CD4-positive, alpha-beta T cell treated with Interleukin-10 for 1 hour (primary cell): ENCODE measurements at places on chromosomes 4 and X.

- DNase-seq: peak; percentile 52
Observed at GRCh38 chr4:118834960-118835569, 861 bp downstream of the SEC24D start.

GRCh38 chrX:28880136-28880535 lies 292.9 kb downstream of the IL1RAPL1 start:
- no peak for DNase-seq

GRCh38 chr4:45358573-45359506 lies 632.5 kb upstream of the GNPDA2 start:
- DNase-seq: no peak

DNA sequence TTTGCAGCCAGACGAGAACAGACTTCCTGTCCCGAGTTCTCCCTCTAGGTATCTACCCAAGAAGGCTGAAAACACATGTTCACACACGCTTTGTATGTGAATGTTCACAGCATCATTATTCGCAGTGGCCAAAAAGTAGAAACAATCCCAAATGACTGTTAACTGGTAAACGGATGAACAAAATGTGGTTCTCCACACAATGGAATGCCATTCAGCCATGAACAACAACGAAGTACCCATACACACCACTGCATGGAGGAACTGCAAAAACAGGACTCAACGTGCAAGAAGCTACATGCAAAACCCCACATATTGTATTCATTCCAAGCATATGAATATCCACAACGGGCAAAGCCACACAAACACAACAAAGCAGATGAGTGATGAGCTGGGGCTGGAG lies 45.0 kb downstream of the PDHA1 start:
- no peak for DNase-seq

DNA sequence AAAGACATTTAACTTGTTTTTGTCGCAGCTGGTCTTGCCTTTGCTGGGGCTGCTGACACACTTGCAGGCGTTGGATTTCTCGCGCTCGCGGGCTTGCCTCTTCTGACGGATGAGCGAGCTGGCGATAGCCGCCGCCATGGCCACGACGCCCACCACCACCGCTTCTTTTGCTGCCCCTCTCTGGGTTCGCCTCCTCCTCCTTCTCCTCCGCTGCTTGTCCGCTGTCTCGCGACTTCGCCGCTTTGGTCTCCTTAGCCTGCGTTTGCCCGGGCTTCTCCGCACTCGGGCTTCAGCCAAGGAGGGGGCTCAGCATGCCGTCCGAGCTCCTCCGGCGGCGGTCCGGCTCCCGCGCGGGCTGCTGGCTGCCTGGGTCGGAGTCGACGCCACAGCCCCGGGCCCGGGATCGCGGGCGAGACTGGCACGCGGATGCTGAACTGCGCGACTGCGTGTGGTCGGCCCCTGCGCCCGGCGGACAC lies 613 bp downstream of the FGF13 start:
- no peak for DNase-seq

DNA sequence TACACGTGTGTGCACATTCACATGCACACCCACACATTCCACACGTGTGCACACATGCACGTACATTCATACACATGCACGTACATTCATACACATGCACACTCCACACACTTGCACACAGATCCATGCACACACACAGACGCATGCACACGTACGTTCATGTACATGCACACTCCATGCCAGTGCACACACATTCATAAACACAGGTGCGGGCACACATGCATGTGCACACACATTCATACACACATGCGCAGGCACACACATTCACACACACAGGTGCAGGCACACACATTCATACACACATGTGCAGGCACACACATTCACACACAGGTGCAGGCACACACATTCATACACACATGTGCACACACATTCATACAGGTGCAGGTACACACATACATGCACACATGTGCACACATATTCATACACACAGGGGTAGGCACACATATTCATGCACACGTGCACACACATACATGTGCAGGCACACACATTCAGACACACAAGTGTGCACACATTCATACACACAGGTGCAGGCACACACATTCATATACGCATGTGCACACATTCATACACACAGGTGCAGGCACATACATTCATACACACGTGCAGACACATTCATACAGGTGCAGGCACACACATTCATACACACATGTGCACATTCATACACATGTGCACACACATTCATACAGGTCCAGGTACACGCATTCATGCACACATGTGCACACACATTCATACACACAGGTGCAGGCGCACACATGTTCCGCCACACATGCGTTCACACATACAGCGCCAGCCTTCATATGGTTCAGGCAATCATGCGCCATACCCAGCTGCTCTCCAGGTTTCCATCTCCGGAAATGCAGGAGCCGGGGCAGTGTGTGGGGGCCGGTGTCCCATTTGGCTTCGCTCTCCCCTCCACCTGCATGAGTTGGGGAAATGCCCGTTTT lies 124.8 kb downstream of the HMX1 start:
- no peak for DNase-seq

- no peak for DNase-seq
Observed at GRCh38 chr4:16505726-16506125, 279.5 kb upstream of the TAPT1 start.

GRCh38 chrX:15718283-15718970 lies 19.6 kb upstream of the CA5B start:
- no peak for DNase-seq

- DNase-seq: no peak
Observed at GRCh38 chr4:81019006-81019405, 11.5 kb upstream of the BMP3 start.

GRCh38 chr4:110988722-110989121 lies 365.8 kb upstream of the PITX2 start:
- DNase-seq: no peak

- no peak for DNase-seq
Observed at GRCh38 chrX:55524487-55524886, 34.8 kb upstream of the USP51 start.

- DNase-seq: no peak
Observed at GRCh38 chr4:139017861-139018260, 2.3 kb downstream of the NOCT start.

- DNase-seq: no peak
Observed at GRCh38 chrX:56107320-56107719, 124.8 kb upstream of the KLF8 start.

- DNase-seq: no peak
Observed at GRCh38 chr4:7978489-7978888, 38.8 kb upstream of the AFAP1 start.

DNA sequence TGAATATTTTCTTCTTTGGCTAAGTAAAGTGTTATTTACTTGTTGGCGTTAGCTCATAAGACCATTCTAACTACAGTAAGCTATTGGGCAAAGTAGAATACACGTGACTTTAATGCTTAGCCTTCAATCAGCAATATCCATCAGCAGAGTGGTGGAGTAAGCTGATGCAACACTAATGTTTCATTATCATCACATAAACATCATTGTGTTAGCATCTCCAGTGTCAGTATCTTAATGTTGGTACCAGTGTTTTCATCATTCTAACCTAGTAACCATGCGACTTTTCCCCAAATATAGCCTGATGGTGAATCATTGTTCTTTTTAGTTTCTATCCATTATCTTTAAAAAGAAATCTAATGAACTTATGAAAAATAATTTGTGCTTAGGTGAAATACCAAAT lies 48.5 kb downstream of the APOOL start:
- DNase-seq: no peak

GRCh38 chr4:23972187-23972586 lies 82.3 kb upstream of the PPARGC1A start:
- no peak for DNase-seq

DNA sequence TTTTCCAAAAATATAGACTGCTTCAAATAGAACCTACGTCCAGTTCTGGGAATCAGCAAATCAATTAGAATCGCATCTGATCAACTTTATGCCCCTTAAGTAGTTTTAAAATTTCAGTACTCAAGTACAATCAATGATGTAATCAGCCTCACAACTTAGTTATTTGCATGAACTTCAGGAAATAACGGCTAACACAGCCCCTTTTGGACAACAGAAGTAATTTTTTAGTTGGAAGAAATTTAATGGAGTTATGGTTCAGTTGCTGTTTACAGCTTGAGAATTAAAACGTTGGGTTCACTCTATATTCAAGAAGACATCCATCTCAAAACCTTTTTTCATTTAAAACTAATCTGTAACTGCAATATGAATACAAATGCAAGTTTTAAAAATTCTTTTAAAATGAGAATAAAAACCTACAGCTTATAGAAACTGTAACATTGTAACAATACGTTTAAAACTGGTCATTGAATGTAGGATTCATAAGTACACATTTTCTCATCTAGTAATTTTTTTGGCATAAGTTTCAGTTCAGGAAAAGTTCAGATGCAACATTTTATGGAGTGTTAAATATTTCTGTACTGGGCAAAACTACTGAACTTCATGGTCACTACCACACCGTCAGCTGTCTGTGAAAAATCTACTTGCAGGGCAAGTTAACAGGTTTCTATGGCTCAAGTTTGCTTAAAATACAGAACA lies 956 bp downstream of the TAPT1 start:
- DNase-seq: peak; percentile 29

DNA sequence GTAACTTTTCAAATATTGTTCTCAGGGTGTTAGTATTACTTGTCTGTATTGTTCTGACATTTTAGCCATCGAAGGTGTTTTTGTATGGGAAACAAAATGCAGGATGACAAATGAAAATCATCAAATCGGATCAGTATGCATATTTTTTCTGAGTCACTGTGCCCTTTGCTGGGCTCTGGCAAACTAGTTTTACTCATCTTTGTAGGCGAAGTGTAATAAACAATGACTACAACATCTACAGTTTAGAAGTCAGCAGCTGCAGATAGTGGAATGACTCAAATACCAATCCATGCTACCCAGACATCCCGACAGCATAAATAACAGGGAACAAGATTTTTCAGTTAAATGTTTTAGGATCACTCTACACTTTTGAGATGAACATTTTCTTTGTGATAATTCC lies 557.3 kb upstream of the TENM3 start:
- DNase-seq: no peak

- no peak for DNase-seq
Observed at GRCh38 chr4:2354760-2355159, 63.7 kb downstream of the ZFYVE28 start.

DNA sequence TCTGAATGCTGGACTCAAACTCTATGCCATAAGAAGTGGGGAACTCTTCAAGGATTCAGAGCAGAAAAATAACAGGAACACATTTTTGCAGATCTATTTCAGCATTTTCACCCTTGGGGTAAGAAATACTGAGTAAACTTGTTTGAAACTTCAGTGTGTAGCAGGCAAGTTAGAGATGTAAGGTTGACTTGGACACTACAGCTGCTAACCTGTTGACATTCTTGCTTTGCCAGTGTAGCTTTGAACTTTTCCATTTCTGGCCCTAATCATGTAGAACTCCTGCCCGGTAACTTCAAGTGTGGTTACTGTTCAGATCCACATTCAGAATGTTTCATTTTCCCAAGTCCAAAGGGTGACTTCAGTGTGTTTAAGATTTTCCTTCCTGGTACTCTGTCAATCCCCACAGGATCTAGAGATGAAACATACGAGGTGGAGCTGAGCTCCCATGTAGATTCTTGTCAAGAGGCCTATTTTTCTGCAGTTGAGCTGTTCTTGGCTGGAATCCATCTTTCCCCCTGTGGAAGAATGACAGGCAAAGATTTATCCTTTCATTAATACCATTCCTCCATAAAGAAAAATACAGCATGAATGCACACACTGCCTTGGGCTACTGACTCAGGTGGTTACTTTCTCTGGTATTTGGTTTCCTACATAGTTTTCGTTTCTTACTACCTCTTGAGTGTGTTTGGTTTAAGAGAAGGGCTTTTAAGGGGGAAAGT lies 34.1 kb downstream of the FHDC1 start:
- DNase-seq: no peak
